M059J (cell line): ENCODE measurements at places on chromosomes 5 and 9.

DNA sequence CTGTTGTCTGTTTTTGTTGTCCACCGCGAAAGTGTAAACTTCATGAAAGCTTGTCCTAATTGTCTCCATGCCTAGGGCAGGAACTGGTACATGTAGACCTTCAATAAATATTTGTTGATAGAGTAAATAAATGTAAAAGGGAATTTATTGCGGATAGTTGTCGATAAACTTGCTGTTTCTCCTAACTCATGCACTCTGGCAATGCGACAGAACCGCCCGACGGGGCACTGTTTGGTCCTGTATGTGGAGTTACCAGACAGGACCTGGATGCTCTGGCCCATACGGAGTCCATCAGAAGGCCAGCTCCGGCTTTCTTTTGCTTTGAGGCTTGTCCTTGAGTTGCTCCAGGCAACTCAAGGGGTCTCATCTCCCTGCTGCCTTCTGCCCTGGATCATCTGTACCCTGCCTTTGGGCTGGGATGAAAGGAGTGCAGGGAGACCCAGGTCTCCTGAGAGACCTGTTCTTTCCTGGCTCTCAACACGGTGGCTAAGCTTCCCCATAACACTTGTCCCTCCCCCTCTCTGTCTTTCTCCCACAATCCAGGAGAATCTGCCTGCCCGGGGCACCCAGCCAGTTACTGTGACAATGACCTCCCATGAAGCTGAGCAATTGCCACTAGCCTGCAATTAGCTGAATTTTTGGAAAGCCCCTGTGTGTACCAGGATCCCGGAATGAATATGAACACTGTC lies 149.5 kb upstream of the PTCH1 start:
- DNase-seq, result peak; percentile 6

- no peak for DNase-seq
Measured at GRCh38 chr9:111843971-111844370, 49.2 kb upstream of the SHOC1 start.

DNA sequence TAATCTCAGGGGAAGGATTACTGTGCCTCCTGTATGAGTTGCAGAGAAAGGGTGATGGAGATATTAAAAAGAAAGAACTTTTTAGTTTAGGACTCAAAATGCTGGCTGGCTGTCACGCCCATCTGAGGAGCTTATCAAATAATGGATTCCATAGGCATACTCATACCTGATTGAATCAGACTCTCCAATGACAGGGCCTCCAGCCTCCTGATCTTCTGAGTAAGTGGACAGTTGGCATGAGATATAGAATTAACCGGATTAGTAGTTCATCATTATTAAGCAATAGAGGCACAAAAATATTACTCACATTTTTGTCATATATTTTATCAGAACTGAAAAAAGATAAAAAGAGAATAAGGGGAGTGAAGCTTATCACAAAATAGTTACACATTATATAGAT lies 157.0 kb upstream of the RASA1 start:
- no peak for DNase-seq

- DNase-seq, result no peak
Measured at GRCh38 chr5:139204196-139204595, 6.0 kb upstream of the SIL1 start.

GRCh38 chr5:141492168-141492885 lies 3.4 kb downstream of the PCDHGC5 start:
- DNase-seq, result no peak

- DNase-seq, result no peak
Measured at GRCh38 chr9:99693888-99694287, 127.8 kb upstream of the NR4A3 start.
